ENCODE measurements at places on chromosomes 6 and 20. TPM values are rescaled to one million over a fixed set of nuclear protein-coding genes. Genes with fewer than 3 reads are reported as not detected.

The TMX4 gene
- 11.7 TPM for total RNA-seq

The BMP2 gene
- total RNA-seq = 6.6 TPM

The CD83 gene
- total RNA-seq = 6.5 TPM

The RIMS1 gene
- total RNA-seq = 0.83 TPM

The SLC25A27 gene
- 5.1 TPM for total RNA-seq
